ENCODE measurements at places on chromosomes 7 and 10.
A peak's percentile ranks its signal among the peaks of the same experiment; 100 is the strongest.

DNA sequence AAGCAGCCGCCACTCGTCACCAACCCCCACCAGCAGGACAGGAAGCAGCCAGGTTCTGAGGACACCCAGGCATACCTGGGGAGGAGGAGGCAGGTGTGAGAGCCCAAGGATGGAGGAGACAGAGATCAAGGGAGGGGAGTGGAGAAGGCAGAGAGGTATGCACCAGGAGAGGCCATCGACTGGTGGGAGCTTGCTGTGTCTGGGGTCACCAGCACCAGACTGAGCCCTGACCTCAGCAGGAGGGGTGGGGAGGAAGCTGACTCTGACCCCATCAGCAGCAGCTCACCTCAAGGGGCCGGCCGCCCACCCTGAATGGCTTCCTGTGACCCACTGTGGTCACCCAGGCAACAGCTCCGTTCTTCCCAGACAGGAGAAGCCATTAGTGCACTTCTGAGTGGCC lies 7.8 kb downstream of the VIPR2 start:
- DNase-seq: no peak

DNA sequence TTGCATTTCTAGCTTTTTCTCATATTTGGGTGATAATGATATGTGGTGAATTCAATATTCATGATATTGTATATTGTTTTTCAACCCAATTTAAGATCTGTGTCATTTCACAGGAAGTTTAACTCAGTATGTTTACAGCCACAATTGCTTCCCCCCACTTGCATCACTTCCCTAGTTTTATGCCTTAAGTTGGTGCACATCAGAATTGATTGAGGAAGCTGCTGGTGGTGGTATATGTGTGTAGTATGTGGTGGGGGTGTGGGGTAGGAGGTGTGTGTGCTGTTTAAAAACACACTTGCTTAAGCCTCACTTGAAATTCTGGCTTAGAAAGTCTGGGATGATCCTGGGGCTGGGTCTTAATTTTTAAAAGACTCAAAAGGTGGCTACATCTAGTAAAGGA lies 245.1 kb upstream of the AOAH start:
- DNase-seq: no peak

- DNase-seq: no peak
Measured at GRCh38 chr10:1394155-1394912, 338.1 kb downstream of the WDR37 start.

DNA sequence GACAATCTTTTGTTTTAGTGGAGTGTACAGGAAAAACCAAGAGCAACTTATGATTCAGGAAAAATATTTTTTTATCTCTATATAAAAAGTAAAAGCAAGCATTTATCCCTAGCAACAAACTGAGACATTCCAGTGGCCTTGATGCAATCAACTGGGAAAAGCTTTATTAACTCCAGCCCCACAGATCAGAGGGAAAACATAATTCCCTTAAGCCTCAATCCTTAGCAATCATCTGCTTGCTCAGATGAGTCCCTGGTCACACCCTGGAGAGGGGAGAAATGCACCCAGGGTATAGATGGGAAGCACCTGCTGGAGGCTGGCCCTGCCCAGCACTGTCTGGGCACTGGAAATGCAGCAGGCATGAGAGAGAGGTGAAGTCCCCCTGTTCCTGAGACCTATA lies 636.6 kb downstream of the TNS3 start:
- DNase-seq: no peak

GRCh38 chr10:71321386-71321785 lies 2.3 kb downstream of the SLC29A3 start:
- DNase-seq: no peak

GRCh38 chr7:115582956-115583355 lies 447.6 kb downstream of the TFEC start:
- no peak for DNase-seq

GRCh38 chr10:102629661-102630614 lies 14.3 kb upstream of the TRIM8 start:
- DNase-seq: no peak

- no peak for DNase-seq
Measured at GRCh38 chr10:124942317-124943169, 620 bp downstream of the ZRANB1 start.

GRCh38 chr10:88152728-88153133 lies 289.3 kb downstream of the PTEN start:
- DNase-seq: peak; percentile 70

- DNase-seq: no peak
Measured at GRCh38 chr10:119330342-119330741, 123.0 kb downstream of the GRK5 start.

- no peak for DNase-seq
Measured at GRCh38 chr10:80518143-80518806, 19.4 kb upstream of the SH2D4B start.

GRCh38 chr10:94002156-94002555 lies 8.4 kb downstream of the PLCE1 start:
- no peak for DNase-seq

DNA sequence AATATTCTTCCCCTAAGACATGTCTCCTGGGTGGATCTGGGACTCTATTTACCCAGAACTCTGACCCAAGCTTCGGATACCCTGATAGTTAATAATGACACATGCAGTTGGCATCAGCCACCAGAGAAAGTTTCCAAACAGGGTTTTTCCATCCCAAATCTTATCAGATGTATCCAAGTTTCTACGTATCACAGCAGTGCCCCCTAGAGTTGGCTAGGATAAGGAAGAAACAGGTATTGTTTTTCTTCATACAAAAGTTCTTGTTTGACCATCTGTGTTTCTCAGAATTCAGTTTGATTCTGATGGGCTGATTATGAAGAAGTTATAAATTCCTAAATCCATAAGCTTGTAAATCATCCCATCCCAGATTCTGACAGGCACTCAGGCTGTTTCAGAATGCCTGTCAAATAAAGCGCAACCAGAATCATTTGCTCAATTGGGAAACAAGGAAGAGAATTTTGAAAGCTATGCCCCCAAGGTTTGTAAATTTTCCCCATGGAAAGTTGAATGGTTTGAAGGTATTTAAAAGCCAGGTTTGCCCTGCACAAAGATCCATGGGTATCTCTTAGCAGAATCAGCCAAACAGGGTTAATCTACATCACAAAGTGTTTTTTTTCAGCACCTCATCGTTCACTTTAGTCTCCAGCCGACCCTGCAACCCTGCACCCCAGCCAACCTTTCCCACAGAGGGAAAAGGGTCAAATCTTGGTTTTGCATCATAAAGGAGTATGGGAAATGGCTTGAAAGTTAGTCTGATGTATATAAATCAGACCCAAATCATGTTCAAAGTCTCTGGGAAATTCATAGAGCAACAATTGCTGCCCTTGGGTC lies 47.4 kb downstream of the NRAP start:
- no peak for DNase-seq

DNA sequence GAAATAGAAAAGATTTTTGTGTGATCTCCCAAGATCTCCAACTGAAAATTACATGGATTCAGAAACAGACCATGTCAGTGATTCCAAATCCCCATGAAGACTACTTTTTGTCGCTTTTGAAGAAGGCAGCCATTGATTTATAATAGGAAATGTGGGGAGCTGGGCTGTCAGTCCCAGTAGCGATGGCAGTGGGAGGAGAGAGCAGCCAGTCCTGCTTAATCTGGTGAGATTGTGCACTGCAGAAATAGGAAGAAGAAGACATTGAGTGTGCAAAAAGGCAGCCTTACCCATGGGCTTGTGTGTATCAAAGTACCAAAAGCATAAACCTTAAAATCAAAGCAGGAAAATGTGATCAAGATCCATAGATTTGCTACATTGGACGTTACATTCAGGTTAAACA lies 4.8 kb downstream of the ADRB1 start:
- no peak for DNase-seq

DNA sequence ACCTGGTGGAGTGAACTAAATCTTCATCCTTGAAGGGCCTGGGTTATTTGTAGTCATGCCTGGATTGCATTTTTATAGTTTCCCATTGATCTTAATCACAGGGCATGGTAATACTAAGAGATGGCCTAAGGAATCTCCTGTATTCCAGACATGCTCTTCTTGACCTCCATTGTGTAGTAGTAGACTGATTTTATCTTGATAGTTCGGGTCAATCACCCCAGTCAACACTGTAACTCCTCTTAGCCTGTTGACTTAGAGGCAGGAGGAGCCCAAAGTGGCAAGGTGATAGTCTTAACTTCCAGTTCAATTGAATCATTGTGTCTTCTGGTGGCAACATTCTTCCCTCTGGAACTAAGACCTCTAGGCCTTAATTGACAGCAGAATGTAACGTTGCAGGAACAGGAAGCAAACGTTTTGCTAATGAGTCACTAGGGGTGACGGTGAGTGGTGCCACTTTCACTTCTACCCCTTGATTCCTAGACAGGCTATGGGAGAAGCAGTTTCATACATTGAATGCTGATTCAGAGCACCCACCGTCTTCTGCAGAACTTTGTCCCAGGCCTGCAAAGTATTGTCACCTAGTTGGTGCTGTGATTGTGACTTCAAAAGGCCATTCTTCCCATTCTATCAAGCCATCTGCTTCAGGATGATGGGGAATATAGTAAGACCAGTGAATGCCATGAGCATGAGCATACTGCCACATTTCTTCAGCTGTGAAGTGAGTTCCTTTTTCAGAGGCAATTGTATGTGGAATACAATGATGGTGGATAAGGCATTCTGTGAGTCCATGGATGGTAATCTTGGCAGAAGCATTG lies 24.0 kb upstream of the PAPSS2 start:
- no peak for DNase-seq

GRCh38 chr7:126211875-126212274 lies 1040.9 kb downstream of the GRM8 start:
- DNase-seq: no peak

DNA sequence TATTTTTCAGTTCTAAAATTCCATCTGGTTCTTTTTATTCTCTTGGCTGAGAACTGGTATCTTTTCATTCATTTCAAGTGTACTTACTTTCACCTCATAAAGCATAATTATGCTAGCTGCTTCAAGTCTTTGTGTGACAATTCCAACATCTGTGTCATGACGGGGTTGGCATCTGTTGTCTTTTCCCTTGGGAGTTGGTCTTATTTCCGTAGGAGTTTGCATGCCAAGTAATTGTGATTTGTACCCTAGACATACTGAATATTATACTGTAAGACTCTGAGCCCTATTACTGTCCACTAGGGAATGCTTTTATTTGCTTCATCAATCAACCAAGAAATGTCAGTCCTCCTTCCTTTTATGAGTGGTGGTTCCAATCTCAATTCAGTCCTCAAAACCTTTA lies 24.6 kb upstream of the HUS1 start:
- no peak for DNase-seq

- no peak for DNase-seq
Measured at GRCh38 chr10:93032809-93033137, 27.8 kb upstream of the CYP26C1 start.

GRCh38 chr7:36304099-36304425 lies 85.6 kb upstream of the ANLN start:
- no peak for DNase-seq

DNA sequence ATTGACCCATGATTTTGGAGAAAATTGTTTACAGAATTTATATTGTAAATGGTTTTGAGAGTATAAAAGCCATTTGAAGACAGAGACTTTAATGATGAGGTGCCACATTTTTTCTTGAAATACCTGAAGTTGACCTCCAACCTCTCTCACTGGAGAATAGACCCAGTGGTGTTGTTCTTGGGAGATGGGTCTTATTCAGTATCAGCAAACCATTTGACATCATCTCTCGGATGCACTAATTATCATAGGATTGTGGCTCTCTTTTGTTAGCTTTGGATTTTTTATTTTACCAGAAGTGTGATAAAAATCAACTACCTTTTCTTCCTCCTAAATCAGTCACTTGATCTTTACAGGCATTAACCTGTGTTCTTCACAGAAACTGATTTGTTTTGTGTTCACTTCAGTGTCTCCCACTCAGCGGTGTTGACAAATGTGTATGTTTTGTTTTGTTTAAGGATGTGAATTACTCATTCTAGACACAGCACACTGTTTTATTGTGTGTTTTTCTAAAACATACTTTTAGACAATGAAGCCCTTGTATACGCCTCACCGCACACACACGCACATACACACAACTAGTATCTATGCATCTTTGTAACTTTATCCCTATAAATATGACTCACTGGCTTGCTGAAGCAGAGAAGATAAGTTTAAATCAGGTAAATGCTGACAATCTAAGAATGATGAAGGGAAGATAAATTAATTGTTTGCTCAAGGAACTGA lies 455.6 kb downstream of the INHBA start:
- DNase-seq: no peak

DNA sequence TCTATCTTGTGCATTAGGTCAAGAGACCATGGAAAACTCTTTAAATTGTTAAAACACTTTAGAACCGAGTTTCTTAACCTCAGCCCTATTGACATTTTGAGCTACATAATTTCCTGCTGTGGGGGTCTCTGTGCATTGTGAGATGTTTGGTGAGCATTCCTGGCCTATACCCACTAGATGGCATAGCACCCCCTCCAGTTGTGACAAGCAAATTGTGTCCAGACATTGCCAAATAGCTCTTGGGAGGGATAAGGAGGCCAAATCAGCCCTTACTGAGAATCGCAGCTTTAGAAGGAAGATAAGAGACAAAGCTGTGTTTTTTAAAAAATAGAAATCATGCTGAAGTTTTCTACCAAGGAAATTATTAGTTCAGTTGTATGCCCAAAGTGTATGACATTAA lies 1158.5 kb upstream of the C7orf33 start:
- no peak for DNase-seq

DNA sequence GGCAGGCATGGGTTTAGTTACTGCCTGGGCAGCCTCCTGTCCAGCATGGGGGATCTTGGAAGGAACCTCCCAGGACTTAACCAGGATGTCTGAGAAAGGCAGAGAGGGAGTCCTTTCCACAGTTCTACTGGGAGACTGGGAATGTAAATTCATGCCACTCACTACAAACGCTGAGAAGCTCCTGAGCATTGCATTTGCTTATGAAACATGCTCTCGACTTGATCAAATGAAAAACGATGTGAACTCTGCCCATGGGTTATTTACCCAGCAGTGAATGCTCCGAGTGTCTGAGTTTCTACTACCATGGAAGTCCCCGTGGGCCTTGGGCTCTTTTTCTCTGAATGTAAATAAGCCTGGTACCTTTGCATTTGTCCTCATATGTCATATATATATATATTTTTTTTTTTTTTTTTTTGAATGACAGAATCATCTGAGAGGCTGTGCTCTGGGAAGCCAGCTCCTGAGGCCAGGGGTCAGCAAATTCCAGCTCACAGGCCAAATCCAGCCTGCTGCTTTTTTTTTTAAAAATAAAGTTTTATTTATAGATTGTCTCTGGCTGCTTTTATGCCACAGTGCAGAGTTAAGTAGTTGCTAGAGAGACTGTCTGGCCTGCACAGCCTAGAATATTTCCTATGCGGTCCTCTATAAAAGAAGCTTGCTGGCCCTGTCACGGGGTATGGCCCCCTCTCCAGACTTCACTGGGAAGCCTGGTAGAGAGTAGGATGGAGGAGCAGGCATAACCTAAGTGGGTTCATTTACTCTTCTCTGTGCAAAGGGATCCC lies 21.4 kb upstream of the RAPGEF5 start:
- DNase-seq: no peak

GRCh38 chr7:18020138-18020715 lies 7.4 kb downstream of the PRPS1L1 start:
- no peak for DNase-seq

GRCh38 chr10:5108658-5109416 lies 14.6 kb downstream of the AKR1C3 start:
- no peak for DNase-seq

Data from RWPE2 (cell line).